Stimulated activated CD8-positive, alpha-beta memory T cell treated with anti-CD3 and anti-CD28 coated beads, Interleukin-7, amount 100 ng/mL, for 4 hours (primary cell): ENCODE measurements at places on chromosomes 5 and 9.

- no peak for DNase-seq
Measured at GRCh38 chr9:34572628-34573027, 16.9 kb downstream of the CNTFR start.

GRCh38 chr5:4255441-4255840, 659.8 kb downstream of the IRX1 start:
- no peak for DNase-seq

DNA sequence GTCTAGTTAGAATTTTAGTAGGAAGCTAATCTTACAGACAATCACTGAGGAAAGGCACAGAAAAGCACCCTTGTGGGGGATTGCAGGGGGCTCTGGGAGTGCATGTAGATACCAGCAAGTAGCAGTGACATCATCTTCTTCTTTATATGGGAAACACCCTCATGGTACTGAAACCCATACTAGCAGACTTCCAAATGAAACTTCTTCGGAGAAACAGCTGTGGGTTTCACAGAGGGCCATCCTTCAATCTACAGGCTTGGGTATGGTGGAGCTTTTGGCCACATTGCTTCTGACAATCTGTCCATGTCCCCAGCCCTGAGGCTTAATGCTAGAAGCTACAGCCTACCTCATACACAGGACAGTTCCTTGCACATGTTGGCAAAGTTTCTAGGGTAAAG, 165.2 kb upstream of the NFIB start:
- DNase-seq = no peak

DNA sequence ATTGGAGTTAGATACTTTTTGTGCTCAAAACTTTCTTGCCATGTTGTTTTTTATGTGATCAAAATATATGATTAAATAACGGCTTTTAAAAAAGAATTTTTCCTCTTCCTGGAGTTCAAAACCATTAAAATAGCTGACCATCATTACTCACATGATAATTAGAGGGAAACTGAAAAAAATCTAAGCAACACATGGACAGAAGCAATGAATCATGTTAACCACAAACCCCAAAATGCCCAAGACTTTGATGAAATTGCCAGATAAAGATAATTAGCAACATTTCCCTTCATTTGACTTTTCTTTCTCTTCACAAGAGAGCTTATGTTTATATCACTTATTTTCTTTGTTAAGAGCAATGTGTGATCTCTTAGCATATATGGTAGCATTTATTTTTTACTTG, 1294.2 kb downstream of the EFNA5 start:
- no peak for DNase-seq

DNA sequence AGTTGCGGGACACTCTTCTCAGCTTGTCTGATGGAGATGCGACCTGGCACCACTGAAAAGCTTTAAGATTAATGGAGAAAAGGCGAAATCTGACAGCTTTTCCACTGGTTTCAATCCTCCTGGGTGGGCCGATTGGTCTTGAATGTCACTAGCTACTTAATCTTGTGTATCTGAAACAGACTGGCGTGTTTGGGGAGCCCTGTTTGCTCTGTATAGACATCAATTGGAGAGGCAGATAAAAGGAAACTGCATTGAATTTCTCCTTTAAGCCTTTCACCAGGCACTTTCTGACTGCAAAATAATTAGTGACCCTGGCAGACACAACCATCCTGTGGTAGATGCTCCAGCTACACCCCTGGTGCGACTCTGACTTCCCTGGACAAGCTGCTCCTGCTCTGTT, 224.2 kb downstream of the NDUFS4 start:
- no peak for DNase-seq

- DNase-seq = no peak
Measured at GRCh38 chr5:74251141-74252035, 389.1 kb downstream of the ENC1 start.

DNA sequence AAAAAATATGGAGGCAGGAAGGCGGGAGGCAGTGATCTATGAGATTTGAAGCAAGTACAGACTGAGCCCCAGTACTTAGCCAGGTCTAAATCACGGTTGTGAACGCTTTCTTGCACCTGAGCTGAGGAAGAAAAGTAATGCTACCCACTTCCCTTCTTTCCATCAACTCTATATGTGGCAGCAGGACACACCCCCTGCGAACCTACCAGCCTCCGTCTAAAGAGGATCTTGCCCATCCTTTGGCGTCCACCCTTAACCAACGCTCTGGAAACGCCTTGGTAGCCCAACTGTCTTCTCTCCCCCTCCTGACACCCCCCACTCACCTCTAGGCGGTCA, 545 bp downstream of the HMGCS1 start:
- no peak for DNase-seq

DNA sequence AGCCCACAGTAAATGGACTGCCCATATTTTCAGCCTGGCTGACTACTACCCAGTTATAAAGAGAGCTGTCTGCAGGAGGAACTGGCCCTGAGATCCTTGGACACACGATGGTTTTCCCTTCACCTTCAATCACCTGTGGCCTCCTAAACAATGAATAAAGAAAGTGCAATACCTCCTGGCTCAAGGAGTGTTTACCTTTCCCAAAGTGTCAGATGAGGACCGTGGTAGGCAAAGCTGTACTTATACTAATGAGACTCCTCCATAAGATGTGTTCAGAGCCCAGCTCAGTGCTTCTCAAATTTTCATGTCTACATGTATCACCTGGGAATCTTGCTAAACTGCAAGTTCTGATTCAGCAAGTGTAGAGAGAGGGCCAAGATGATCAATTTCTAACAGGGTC, 284.5 kb upstream of the VLDLR start:
- no peak for DNase-seq

- peak; percentile 35 for DNase-seq
Measured at GRCh38 chr9:128685636-128686489, 3.2 kb upstream of the SET start.

DNA sequence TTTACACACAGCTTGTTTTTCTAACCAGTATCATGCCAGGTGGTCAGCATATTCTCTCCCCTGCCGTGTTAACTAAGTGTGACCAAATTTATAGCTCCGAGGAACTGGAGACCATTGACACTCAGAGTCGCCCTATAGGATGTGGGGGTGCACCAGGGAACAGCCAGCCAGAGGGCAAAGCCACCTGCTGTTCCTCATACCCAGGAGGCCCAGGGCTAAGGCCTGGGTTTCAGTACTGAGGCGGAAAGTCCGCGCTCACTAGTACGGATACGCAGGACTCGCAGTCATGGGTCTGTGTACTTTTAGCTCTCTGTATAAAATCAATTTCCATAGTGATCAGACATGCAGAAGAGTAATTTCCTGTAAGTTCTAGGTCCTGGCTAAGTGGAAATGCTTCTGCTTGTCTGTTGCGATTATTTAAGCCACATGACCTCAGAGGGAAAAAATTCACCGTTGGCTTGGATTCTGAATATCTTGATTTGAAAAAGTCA, 247.0 kb downstream of the AOPEP start:
- DNase-seq = no peak

DNA sequence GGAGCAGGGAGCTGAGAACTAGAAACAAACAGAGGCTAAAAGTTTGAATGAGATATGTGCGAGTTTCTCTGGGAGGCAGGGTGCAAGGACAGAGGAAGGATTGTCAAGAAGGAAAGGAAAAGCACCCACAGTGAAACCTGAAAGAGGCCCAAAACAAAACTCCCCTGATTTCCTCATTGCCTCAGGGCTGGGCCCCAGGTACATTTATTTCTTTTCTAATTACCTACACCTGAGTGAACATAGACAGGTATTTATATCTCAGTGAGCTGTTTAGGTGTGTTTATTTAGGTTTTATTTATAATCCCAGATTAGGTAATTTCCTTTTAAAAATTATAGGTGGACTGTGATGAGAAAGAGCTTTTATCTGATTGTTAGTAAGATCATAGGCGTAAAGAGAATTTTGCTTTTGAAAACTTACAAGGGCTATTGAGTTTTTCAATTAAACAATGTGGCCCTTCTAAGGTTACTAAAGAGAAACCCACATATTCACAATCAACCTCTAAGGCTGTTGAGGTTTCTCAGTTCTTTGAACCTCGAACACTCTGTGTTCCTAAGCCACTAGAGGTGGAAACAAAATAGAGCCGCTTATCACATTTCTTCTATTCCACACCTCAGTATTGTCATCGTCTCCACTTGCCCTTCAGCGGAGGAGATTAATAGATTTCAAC, 344.8 kb downstream of the ZNF608 start:
- DNase-seq = no peak

DNA sequence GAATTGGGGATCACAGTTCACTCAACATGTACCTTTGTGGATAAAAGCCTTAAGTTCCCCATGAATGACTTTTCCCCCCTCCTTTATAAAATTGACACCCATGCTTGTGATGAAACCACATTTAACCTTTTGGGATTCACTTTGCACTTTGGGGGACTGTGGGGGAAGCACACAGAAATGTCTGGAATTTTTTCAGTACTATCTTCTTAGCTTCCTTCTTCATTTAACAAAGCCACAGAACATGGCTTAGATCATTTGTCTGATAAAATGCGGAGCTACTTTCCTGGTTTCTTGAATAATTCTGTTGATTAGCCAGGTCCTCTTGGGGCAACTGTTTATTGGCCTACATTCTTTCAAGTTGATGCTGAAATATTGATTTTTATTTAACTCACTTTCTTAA, 29.9 kb downstream of the TNFSF15 start:
- no peak for DNase-seq

GRCh38 chr5:111675201-111675934, 81.6 kb downstream of the NREP start:
- DNase-seq = no peak

GRCh38 chr5:66144834-66145390, 812 bp downstream of the SREK1 start:
- no peak for DNase-seq
